Stromal cell of bone marrow (primary cell): ENCODE measurements at places on chromosomes 7 and 10.

- no peak for DNase-seq
Observed at GRCh38 chr7:54864663-54865062, 105.7 kb upstream of the SEC61G start.

DNA sequence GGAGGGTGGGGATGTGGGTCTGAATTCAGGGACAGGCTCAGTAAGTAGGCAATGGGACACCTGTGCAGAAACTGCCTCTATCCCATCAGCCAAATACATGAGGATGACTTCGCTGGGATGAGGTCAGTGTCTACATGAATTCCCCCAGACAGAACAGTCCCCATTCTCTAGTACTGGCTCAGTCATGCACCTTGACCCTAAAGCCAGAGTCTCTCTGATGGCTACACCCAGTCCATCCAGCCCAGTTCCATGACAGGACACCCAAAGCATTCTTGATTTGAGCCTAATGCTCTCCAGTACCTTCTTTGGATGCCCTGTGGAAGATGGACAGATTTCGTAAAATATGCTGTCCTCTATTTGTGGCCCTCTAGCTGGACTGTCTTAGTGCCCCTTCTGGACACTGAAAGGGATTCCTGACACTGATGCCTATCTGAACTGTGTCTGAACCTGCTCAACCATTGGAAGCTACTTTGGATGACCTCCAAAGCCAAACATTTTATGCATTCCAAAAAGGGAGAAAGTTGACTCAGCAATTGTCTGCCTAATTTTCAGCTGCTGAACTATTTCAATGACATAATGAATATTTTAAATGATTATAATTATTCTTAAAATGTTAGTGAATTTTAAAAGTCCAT, 14.6 kb downstream of the SFRP4 start:
- DNase-seq, result no peak

DNA sequence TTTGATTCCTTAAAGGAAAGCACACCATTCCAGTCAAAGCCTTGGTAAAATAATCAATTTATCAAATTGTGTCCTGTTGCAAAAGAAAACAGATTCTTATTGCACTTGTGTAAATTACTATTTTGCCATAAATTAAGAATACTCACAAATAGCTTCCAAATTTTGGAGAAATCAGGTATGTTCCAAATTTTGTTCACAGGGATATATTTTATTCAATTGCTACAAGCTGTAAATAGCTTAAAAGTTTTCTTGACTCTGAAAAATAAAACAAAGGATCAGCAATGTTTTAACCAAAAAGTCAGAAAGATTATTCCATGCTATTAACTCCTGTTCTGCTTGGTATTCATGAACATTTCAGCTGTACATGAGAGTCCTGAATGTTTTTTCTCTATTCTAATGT, 47.4 kb upstream of the CHST3 start:
- DNase-seq, result no peak

- no peak for DNase-seq
Observed at GRCh38 chr7:7870555-7870954, 98.0 kb upstream of the GLCCI1 start.

DNA sequence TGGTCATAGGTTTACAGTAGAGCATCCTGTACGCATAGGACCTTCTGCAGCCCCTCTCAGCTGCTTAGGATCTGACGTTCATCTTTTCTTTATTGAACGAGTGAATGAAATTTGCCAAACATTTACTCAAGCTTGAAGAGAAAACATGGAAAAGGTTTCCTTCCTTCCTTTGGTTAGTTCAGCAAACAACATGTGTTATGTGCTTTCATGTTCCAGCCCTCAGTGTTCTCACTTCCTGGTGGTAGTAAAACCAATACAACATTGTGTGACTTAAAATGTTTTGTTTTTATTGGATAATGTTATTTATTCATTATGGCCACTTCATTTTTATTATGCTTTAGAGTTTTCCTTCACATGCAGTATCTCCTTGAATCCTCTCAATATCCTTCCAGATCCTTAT, 1.4 kb upstream of the CDCA7L start:
- no peak for DNase-seq

- DNase-seq, result no peak
Observed at GRCh38 chr7:35725280-35725680, 30.3 kb upstream of the HERPUD2 start.

DNA sequence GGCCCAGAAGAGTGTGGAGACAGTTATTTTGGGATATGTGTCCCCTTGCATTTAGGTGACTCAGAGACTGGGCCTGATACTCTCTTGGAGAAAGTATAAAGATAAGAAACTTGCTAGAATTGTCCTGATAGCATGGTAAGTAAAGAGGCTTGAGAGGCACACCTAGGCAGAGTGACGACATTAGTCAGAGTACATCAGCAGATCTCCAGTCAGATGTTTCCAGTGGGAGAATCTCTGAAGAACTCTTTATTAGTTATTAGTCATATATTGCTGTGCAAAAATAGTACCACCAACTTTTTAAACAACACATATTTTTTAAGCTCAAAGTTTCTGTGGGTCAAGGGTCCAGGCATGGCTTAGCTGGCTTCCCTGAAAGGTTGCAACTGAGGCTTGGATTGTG, 182.6 kb downstream of the NEBL start:
- no peak for DNase-seq

DNA sequence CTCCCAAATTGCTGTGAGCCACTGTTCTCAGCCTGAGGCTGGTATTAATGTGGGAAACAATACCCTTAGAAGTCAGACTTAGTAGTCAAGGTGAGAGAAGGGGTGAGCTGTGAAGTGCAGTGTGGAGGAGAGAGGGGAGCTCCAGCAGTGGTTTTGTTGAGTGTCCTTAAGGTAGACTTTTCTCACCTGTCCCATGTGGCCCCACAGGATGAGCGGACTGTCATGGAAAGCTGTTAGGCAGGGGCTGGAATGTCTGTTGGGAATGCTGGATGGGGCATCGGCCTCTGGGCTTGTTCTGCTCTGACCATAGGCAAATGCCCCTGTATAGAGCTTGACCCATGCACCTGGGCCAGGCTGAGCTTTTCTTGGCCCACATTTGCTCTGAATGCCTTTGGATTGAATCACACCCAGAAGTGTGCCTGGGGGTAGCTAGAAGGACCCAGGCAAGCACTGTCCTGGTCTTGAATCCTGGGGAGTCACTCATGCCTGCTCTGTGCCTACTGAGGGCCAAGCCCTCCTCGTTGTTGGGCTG, 36.3 kb upstream of the SH2D4B start:
- DNase-seq, result no peak

DNA sequence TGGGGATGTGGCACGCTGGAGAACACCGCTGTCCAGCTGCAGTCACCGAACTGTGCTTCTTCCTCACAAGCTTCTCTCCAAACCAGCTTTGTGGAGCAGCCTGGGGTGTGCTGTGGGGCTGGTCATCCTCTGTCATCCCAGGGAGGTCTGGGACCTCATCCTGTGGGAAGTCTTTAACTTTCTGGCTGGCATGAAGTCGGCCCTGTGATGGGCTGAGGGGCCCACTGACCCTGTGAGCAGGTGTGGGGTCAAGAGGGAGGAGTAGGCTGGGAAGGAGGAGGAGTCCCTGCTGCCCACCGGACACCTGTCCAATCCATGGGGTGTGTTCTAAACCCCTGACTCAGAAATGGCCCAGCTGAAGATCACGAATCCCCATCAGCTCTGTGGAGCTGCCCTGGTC, 136.2 kb upstream of the SHH start:
- DNase-seq, result no peak

DNA sequence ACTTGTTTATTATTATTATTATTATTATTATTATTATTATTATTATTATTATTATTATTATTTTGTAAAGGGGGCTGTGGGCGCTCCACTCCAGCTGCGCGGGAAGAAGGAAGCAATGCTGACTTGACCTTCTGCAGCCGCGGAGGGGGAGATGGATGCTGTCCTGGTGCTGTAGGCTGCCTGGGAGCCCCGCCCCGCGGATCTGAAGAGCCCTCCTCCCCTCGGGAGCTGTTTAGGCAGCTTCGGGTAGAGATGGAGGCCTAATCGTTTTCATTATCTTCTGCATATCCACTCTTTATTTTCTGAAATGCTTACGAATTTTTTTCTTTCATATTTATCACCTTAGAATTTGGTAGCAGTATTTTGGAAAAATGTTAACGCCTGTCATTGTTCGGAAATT, 101.2 kb upstream of the KLF6 start:
- DNase-seq, result no peak

DNA sequence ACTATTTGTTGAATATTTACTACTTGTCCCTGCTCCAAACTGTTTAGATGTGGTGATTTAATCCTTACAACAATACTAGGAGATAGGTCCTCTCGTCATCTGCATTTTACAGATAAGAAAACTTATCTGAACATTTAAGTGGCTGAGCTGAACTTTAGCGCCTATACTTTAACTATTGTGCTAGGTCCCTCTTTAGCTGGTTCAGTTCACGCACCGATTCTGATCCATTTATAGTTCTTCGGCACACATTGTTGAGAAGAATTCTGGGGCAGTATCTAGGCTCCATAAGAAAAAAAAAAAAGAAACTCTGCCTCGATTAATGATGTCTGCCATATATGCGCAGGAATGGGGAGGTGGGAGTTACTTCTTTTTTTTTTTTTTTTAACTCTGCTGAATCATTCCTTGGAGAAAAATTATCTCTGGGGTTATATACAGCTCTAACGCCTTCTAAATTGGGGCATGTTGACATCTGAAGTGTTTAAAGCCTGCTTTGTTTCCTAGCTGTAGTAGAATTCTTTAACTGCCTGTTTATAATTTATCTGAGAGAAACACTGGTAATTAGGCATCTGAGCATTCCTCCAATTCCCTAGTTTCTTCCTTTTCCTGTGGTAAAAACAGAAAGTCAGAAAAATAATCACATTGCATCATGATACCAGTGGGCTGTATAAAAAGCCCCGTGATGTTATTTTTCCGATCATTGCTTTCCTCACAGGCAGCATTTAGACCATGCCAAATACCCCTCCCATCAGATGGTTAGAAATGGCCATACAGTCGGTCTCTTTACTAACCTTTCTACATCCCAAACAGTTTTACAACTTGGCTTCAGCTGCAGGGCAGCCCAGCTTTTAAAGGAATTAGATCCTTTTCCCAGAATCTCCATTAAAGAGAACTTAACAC, 98.5 kb upstream of the KDM7A start:
- DNase-seq, result peak; percentile 44
